ENCODE measurements at places on chromosomes 7 and 10.
A peak's percentile ranks its signal among the peaks of the same experiment; 100 is the strongest.

DNA sequence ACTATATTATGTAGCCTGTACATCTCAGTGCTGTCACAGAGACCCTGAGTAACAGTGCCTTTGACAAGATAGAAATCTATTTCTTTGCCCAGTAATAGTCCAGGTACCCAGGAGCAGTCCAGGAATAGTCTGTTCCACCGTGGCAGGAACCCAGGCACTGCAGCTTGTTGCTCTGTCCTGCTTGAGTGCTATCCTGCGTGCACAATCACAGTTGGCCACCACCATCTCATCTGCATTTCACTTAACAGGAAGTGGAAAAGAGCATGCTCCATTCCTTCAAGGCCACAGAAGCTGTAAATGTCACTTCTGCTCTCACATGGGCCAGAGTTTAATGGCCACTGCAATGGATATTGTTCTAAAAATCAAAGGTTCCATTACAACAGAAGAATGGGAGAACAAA is 61.5 kb upstream of the PRR15 start:
- DNase-seq = no peak

GRCh38 chr7:28855538-28856217 is 102.5 kb downstream of the TRIL start:
- no peak for DNase-seq

DNA sequence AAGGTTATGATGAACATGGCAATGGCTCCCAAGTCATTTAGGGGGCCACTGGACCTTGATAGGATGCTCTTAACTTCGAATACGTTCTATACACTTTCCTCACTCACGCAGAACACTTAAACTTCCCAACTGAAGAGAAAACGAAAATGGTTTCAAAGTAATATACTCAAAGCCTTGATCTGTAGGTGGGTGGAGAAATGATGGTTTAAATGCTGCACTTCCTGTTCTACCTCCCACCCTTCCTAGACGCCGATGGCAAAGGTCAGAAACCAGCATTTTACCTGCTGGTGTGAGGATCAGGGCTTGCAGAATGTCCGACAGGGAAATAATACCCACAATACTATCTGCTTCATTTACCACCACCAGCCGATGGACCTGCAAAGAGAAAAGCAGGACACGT is 40.5 kb upstream of the RHEB start:
- no peak for DNase-seq

DNA sequence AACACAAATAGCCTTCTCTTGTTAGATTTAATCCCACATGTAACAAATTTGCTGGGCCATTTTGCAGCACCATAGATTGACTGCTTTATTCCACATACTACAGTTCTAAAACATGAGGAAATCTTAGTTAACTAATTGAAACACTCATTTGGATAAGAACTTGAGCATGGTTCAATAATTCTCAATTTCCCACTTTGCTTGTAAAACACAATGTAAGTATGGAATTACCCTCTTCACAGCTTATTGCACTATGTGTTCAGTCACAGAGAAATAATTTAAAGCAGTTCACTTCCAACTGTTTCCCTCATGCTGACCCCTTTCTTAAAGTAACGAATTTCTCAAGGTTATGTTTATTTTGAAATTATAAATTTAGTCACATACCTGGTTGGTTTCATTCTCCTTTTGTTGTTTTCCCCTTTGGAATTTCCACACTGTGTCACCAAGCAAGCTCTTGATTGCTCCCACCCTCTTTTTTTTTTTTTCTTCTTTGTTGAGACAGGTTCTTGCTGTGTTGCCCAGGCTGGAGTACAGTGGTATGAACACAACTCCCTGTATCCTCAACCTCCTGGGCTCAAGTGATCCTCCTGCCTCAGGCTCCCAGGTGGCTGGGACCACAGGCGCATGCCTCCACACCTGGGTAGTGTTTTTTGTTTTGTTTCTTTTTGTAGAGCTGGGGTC is 425.4 kb downstream of the EXOC4 start:
- DNase-seq = no peak

DNA sequence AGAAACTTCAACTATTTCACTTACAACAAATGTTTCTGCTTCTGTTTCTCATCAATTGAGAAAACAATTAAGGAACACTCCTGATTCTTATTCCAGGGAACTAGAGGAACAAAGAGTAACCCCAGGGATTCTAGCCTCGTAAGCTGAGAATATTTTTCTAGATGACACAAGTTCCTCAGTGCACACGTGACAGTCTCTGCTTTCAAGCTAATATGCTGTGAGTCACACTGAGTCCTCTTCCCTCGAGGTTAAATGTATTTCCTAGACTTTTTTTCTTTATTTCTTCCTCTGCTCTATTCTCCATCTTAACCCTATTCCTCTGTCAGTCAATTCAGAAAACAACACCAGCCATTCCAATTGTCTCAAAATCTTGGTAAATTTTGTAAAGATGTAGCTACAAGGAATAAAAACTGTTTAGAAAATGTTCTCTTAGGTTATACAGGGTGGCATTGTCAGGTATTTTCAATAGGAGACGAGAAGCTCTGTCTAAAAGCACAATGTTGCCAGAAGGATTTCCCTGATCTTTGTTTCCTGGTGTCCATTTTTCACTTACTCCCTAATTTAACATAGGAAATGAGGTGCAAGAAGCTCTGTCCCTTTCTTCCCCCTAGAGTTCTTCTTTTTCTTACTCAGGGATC is 5.8 kb upstream of the C1GALT1 start:
- no peak for DNase-seq

DNA sequence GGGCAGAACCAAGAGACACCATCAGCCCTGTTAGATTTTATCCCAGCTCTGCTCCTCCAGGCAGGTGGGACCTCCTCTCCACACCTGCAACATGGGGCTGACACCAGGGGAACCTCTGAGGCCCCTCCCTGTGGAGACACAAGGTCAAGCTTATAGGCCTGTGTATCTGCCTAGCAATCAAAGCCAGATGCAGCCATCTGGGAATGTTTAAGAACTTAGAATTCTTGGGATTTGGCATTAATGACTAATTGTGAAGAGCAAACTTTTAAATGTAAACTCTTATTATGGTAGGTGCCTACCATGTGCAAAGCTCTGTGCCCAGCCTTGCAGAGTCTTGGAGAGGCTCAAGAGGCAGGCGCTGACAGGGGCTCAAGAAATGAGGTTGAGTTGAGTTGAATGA is 52.1 kb downstream of the TBATA start:
- no peak for DNase-seq

- DNase-seq = no peak
Measured at GRCh38 chr7:143258831-143259230, 4.4 kb upstream of the GSTK1 start.

GRCh38 chr10:132677096-132677472 is 108.9 kb downstream of the NKX6-2 start:
- DNase-seq = no peak

DNA sequence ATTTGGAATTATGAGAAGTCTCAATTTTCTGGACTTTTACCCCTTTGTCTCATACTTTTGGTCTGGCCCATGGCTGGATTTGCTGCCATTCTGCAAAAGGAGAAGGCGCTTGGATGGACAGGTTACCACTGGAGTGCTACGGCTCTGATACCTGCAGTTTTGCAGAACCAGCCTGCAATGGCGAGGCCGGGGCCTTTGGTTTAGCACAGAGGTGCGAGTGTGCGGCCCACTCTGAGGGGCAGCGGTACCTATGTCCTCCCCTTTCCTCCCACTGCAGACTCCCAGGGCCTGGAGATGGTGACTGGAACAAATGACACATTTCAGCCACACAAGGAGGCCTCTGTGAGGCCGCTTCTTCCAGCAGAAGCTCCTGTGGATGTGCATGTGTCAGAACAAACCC is 11.9 kb downstream of the ZNF777 start:
- no peak for DNase-seq

GRCh38 chr7:104106108-104106905 is 101.5 kb downstream of the ORC5 start:
- no peak for DNase-seq

- DNase-seq = no peak
Measured at GRCh38 chr10:110681023-110681681, 37.0 kb downstream of the RBM20 start.

- DNase-seq = no peak
Measured at GRCh38 chr10:28266449-28267224, 36.2 kb downstream of the MPP7 start.

- no peak for DNase-seq
Measured at GRCh38 chr10:110460111-110460809, 37.4 kb upstream of the DUSP5 start.

DNA sequence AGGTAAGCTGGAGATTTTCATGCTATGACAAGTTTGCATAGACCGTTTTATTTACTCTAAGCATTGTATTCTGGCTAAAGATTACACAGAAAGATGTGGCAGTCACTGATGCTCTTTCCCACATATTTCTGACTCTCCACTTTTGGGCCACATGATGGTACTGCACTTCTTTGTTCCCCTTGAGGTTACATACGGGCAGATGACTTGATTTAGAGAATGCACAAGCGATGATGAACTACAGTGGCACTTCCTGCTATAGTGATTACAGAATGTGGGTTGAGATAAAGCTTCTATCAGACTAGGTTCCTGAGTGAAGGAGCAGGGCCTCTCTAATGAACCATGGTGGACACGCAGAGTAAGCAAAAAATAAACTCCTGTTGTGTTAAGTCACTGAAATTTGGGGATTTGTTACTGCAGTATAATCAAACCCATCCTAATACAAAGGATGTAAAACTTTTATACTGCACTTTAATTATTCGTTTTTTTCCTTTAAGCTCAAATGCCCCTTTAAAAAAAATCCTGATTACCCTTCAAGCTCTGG is 177.9 kb downstream of the TAX1BP1 start:
- DNase-seq = no peak

GRCh38 chr10:99659031-99659867 is at the start of gene ENTPD7:
Gene ENTPD7 (plus strand): TSS chr10:99659509. CDS start chr10:99659957, 448 bp downstream.
- DNase-seq = peak; percentile 77

DNA sequence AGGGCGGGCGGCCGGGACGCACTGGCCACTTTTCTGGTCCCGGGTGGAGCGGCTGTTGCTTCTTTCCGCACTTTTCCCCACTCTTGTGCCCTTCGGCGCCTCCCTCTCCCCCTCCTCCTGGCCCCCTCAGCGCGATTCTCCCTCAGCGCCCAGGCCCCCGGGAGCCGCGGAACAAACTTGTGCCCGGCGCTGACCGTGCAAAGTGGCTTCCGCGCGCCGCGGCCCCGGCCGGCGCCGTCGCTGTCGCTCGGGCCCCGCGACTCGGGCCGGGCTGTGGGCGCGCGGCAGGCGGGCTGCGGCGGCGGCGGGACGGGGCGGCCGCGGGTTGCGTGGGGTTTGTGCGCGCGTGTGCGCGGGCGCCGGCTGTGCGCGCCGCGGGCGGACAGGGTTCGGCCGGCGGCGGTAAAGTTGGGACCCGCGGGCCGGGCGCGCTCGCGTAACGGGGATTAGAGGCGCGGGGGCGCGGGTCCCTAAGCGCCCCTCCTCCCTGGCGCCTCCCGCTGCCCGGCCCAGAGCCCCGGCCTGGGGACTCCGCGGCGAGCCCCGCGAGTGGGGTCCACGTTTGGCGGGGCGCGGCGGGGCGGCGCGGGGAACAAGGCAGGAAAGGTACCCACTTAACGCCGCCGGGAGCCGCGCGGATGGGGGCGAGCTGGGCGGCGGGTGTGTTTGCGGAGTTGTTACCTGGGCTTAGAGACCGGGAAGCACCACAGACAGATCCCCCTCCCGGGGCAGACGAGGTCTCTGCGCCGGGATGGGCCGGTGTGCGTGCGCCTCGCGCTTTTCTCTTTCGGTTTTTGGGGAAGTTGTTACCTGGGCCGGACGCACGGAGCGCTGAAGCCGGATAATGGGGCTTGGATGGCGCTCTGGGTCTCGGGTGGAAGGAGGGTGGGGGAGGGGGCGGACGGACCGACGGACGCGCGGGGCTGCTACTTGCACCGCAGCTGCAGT is 860 bp downstream of the ZEB1 start:
- DNase-seq = no peak

DNA sequence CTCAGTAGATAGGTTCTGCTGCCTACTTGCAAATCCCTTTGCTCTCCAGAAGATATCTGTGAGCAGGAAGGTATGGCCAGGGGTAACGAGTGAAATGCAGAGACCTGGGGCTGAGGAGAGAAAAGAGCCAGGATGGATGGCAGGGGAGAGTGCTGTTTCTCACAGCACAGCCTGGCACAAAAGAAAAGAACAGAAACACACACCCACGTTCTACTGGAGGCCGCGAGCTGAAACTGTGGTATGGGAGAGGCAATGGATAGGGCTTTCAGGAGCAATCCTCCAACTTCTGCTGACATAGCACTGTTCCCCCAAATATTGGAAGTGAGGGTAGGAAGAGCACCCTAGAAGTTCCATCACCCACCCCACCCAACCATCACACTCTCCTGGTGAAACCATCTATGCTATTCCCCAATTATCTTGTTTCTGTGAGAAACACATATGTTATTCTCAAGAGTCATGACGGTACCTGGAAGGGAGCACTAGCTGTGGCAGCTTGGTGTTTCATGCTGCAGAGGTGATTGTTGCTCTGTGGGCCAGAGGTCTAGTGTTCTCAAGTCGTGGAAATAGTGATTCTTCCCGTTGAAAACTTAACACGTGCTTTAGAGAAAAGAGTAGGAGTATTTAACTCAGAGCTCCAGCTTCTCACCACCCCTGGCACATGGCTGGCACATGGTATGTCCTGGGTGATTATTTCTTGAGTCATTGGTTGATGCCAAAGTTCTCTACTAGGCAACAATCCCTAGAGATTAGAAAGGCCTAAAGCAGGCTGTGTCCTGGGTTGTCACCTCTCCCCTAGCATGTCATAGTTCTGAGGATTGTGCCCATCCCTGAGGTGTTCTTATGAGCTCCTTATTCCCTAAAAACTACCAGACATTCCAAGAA is 198.3 kb downstream of the PLXNA4 start:
- DNase-seq = no peak

Measured in stimulated activated CD8-positive, alpha-beta memory T cell treated with anti-CD3 and anti-CD28 coated beads, Interleukin-12 subunit alpha, Interleukin-12 subunit beta, amount 100 ng/mL, for 1 hour (primary cell).